ENCODE measurements at places on chromosomes 6 and 20. TPM values are rescaled to one million over a fixed set of nuclear protein-coding genes. Genes with fewer than 3 reads are reported as not detected.

Gene RIMS4
- polyA plus RNA-seq = 0.61 TPM

GRCh38 chr6:134753001-134753400 is 196.9 kb downstream of the ALDH8A1 start:
- DNase-seq = no peak

Gene NMBR
- polyA plus RNA-seq = 0.29 TPM

Gene SNPH
- polyA plus RNA-seq = 1.8 TPM

DNA sequence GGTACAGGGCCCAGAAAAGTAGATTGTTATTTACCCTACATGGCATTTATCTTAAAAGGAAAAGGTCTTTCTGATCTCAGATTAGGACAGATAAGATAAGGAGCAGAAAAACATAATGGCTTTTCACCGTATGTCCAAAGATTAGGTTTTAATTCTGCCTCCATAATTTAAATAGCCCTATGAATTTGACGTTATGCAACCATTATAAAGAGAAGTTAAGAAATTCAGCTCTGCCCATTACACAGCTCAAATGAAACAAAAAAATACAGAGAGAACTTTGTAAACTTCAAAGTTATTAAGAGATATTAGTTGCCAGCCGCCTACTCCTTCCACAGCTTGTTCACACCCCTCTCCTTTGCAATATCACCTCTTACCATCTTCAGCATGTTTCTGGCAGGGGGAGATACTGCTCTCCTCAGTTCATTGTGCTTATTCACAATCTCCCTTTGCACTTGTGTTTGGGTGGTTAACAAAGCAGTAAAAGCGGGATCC is 8.1 kb downstream of the CRISP3 start:
- no peak for DNase-seq

DNA sequence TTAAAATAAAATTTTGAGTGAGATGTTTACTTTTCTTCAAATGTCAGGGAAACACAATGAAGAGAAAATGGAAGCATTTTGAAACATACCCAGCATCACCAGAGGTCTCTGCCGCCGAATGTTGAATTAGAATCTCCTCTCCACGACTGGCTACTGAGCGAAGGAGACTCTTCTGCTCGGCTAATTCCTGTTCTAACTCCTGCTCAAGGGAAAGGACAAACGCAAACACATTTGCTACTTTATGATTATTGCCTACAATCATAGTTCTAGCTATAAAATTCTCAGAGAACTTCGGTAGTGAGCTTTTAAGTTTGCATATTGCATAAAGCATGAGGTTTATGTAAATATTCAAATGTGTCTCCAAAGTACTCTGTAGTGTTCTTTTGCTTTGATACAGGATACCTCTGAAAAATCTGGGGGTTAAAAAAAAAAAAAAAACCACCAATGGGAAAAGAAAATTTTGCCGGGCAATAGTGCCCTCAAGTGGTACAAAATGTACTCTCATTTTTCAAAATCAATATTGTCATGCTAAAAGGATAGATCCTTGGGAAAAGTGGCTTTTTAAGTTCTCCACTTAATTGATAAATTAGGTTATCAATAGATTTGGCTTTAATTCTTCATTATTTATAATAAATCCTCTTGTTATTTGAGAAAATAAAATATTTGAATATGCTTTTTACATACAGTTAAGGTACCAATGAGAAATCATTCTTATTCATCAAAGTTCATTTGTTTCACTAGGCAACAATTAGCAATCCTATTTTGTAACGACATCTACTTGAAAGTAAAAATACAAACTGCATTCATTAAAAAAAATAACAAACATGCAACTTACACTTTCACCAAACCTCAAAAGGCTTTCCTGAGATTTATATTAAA is 369.0 kb downstream of the SYNE1 start:
- DNase-seq = no peak

DNA sequence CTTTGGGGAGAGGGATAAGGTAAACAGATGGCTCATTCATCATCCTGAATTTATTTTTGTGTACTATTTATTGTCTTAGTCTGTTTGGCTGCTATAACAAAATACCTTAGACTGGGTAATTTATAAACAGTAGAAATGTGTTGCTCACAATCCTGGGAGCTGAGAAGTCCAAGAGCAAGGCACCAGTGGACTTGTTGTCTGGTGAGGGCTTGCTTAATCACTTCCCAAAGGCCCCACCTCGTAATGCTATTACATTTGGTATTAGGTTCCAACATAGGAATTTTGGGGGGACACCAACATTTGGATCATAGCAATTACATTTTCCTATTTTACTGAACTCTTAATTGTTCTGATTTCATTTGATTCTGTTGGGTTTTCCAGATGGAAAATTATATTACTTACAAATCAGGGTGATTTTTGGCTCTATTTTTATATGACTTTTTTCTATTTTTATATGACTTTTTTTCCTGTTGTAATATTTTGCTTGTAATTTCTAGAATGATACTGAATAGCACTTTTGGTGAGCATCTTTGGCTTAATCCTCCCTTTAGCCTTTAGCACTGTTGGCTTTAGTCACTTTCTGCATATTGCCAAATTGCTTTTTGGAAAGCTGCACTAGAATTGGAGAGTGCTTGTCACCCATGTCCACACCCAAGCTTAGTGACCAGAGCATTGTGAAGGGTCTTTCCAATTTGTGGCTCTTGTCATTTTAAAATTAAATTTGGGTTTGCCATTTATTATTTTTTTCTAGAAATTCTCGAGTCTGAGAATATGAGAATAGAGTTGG is 43.7 kb upstream of the TULP4 start:
- DNase-seq = no peak

DNA sequence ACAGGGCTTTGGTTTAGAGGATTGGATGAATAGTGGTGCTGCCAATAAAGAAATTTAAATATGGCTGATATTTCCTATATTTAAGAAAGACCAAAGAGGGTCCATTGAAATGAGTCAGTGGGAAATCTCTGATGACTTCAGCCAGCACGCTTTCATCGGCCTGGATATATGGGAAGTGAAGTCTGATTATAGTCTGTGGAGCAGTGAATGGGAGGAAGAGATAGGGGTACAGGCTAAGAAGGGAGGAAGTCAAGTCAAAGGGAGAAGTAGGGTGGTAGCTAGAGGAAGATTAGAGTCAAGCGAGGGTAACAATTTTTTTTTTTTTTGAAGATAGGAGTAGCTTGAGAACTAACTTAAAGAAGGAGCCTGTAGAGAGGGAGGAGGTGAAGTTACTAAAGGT is 22.7 kb downstream of the SLC16A10 start:
- DNase-seq = no peak

Gene RAB32
- 31.9 TPM for polyA plus RNA-seq

GRCh38 chr6:145485288-145485687 is 250.0 kb downstream of the EPM2A start:
- DNase-seq = no peak

Gene MOCS1
- polyA plus RNA-seq = 10.6 TPM

DNA sequence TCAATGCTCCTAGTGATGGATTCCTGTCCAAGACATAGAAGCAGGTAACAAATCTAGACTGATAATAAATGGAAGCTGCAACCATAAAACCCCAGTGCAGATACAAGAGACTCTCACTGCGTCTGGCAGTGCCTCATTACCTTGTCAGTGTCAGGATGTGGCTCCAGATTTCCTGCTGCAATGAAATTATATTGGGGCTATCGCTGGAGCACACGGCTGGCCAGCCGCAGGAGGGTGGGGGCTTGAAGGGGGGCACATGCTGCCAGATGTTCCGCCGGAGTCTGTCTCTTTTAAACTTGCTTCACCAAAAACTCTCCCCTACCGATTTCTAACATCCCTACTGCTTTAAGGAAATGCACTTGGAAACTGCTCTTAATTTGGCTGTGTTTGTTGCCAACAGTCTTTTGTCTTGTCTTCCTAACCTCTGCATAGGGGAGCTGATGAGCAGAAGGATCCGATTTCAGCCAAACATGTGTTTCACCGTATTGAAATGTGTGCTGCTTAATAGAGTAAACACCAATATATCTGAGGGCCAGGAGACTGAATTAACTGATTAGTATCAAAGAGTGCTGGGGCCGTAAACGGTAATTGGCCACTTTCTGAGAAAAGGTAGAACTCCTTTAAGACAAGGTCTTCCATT is 102.2 kb upstream of the EXOC2 start:
- no peak for DNase-seq

GRCh38 chr6:15312500-15312899 is 66.6 kb downstream of the JARID2 start:
- DNase-seq = no peak

DNA sequence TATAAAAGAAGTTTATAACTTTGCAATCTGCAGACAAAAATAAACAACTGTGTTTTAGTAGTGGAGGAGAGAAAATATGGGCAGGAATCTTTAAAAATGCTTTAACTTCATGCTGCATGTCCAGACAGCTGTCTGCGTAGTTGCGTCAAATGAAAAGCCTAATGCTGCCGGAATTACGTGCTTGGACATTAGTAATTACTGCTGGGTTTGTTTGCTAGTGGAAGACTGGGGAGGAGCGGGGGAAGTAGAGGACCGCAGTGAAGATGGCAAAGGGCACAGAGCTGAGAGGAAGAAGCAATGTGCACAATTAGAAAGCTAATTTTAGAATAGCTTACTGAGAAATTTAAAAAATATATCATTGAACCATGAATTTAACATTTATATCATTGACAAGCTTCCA is 2.4 kb downstream of the SNAP25 start:
- DNase-seq = no peak

DNA sequence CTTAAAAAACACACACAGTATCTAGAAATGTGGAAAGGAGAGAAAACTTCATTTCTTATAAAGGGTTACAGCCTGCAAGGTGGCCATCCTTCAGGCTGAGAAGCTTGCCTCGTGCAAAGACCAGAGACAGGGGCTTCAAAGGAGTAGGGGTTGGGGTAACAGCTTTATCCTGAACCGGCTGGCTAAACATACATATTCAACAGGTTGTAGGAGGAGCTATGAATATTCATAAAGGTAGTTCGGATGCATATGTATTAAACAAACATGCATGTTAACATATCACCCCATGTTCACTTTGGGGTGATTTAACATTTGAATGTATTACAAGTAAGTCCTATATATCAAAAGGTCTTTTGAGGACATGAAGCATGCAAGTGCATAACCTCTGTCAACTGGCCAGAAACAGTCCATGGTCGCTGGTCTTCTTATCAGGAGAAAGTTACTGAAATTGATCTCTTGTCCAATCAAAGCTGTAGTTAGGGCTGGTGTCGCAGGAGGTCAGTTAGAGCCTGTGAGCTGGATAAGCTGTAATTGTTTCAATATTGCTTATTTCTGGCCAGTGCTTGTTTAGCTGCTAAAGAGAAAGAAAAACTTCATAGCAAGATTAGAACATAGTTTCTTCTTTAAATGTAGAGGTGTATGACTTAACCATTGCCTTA is 2.3 kb upstream of the STMND1 start:
- no peak for DNase-seq

Gene HRH3
- polyA plus RNA-seq = not detected

DNA sequence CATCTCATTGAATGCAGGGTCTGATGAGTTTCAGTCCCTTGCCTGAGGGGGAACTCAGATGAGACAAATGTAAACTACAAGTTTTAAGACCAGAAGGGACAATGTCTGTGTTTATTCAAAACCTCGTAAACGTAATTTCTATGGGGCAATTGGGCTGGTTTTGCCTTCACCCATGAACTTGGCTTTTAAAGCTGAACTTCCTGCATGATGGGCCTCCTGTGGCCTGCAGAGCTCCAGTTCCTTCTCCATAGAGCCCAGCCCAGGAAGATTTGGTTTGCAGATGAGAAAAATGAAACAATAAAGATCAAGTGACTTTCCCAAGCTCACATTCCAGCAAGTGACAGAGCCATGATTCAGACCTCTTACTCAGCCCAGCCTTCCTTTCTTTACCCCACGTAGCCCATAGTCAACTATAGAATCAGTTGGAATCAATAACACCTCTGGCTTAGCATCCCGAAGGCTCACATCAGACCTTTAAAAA is 612.3 kb downstream of the UTRN start:
- no peak for DNase-seq

GRCh38 chr6:170308761-170309160 is 2.2 kb downstream of the FAM120B start:
- no peak for DNase-seq

Gene TRIM40
- 0.07 TPM for polyA plus RNA-seq

DNA sequence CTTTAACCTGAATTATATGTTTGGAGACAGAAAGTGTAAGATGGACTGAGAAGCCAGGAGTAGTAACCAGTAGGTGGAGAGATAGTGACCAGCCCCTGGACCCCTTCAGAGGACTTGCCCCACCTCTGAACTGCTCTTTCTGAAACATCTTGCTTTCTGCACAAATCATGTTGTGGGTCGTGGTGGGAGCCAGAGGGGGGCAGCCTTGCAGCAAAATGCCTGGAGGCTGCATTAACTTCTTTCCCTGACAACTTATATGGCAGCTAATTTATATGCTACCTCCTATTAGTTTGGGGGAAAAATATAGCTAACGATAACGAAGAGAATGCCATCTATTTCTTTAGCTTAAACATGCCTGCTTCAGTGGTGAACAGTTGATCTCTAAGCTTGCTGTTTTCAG is 859.8 kb downstream of the MAFB start:
- DNase-seq = no peak

Gene UBR2
- 29.4 TPM for polyA plus RNA-seq

DNA sequence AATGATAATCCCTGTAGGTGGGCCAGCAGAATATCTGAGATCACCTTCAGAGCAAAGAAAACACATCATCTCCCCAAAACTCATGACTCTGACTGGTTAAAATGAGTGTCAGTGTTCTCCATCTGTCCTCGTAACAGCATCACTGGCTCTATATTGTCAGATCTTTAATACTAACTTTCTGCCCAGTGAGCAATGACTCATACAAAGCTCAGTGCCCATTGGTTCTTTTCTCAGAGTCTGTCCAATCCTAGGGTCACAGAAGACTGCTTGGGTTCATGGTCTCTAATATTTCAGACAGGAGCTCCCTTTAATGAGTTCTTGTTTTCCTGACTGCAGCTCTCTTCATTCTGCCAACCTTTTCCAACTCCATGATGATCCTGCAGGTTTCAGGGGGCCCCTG is 36.4 kb downstream of the HLA-DPB1 start:
- no peak for DNase-seq

Gene IRAK1BP1
- 12.3 TPM for polyA plus RNA-seq

- no peak for DNase-seq
Measured at GRCh38 chr6:106300944-106301343, 24.6 kb downstream of the ATG5 start.

Gene SAMD3
- 0.96 TPM for polyA plus RNA-seq

GRCh38 chr6:84422380-84422968 is 195.0 kb upstream of the CEP162 start:
- DNase-seq = peak; percentile 46

DNA sequence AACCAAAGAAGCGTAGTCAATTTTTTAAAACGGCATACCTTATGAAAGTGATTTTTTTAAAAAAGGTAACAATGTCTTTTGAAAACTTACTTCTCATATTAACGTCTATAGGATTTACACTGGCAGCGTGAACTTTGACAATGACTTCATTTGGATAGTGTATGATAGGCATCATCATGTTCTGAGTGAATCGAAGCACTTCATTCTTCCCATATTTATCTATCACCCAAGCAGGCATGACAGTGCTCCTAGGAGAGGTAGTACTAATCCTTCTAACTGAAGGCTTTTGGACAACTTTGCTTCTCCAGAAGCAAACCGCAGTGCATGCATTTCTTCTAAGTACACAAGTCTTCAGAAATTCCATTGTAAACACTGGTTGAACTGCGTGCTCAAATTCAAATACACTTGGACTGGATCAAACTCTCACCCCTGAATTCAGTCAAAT is 618 bp downstream of the RTN4IP1 start:
- DNase-seq = no peak

GRCh38 chr6:150633486-150633834 is 33.8 kb downstream of the PLEKHG1 start:
- DNase-seq = no peak
